ENCODE measurements at places on chromosomes 6 and 20.

DNA sequence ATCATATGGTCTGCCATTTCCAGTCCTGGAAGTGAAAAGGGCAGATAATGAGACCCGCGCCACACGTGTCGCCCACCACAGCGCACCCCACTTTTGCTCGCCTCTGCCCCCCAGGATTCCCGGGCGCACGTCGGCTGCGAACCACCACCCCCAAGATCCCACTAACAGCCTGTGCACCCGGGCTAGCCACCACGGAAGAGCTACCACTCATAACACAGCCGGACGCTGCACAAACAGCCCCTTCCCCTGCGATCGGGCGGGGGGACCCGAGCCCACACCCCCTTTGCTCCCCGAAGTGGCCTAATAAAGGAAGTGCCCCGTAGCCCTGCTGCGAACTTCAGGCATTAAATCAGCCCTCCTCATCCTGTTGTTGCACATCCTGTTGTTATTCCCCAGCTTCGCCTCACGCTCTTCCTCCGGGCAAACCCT, 506 bp downstream of the CITED2 start:
- no peak for DNase-seq

- no peak for DNase-seq
These were observed 23.7 kb downstream of the MOCS3 start for GRCh38 chr20:50982363-50982762.

DNA sequence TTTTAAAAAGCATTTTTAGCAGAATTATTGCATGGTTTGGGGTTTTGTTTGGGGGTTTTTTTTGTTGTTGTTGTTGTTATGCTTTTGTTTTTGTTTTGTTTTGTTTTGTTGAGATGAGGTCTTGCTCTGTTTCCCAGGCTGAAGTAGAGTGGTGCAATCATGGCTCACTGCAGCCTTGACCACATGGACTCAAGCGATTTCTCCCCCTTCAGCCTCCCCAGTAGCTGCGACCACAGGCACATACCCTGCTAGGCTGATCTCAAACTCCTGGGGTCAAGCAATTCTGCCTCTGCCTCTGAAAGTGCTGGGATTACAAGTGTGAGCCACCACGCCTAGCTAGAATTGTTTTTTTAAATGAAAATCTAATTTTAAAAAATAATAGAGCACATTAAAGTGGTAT, 35.7 kb downstream of the UBR2 start:
- no peak for DNase-seq

DNA sequence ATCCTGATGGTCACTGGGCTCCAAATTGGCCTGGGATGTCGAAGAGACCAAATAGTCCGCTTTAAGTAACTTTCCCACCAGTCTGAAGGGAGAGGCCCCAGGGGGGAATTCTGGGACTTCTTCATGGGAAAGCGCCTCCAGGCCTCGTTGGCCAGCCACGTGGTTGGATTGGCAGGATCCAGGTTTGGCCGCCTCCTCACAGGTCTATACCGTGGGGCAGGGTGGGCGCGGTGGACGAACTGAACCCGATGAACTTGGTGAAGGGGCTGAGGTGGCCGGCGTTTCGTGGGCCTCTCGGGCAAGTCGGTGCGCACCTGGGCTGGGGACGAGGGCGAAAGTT, 297 bp downstream of the POM121L2 start:
- no peak for DNase-seq

DNA sequence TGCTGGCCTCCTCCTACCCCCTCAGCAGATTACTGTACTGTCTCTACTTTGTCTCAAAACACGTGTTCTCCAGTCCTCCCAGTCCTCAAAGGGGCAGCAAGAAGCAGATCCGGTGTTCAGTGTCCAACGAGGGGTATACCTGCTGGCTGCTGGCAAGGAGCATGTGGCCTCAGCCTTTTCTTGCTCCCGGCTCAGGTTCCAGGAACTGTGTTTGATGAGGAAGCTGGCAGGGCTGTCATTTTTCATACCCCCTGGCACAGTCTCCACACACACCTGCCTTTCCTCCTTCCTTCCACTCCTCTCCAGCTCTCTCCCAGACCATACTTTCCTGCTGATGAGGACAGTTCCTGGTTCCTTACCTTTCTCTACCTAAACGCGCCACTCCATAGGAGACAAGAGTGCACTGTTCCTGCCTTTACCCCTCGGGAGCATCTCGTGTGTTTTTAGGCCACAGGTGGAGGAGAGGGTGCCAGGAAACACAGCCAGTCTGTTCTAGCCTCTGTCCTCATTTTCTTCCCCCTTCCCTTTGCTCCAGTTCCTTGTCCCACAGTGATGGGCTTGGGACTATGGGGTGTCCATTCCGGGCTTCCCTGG, 77.2 kb downstream of the SSR1 start:
- DNase-seq = no peak

GRCh38 chr6:148857798-148858390, 111.1 kb downstream of the UST start:
- DNase-seq = no peak

- no peak for DNase-seq
These were observed 20.0 kb downstream of the NOL4L start for GRCh38 chr20:32564921-32565734.

GRCh38 chr6:30766461-30767157, 22.3 kb upstream of the IER3 start:
- DNase-seq = no peak

GRCh38 chr6:148193063-148193680, 149.5 kb upstream of the SASH1 start:
- no peak for DNase-seq

GRCh38 chr6:5135788-5136376, 50.7 kb downstream of the PPP1R3G start:
- DNase-seq = peak; percentile 54

DNA sequence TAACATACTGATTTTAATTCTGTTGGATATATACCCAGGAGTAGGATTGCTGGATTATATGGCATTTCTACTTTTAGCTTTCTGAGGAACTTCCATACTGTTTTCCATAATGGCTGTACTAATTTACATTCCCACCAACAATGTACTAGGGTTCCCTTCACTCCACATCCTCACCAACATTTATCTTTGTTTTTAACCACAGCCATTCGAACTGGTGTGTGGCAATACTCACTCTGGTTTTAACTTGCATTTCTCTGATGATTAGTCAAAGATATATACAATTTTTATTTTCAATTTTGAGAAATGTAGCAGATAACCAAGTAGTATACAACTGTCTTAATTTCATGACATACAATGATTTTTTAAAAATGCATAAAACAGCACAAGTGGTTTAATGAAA, 30.3 kb upstream of the ADGRG6 start:
- no peak for DNase-seq

- no peak for DNase-seq
These were observed 21.1 kb downstream of the CDC40 start for GRCh38 chr6:110201151-110201884.
